Aorta (tissue), 5 donors: ENCODE measurements at places on chromosomes 16 and 17. TPM values are rescaled to one million over a fixed set of nuclear protein-coding genes. Genes with fewer than 3 reads are reported as not detected.

The ST6GALNAC2 gene
- 2.5 TPM for total RNA-seq

- no peak for DNase-seq
Observed at GRCh38 chr17:19418251-19418992, 7.4 kb downstream of the RNF112 start.

GRCh38 chr16:82360024-82360783 is 190.2 kb upstream of the MPHOSPH6 start:
- DNase-seq = no peak

- DNase-seq = no peak
Observed at GRCh38 chr16:27383556-27384243, 18.3 kb upstream of the IL21R start.

- no peak for DNase-seq
Observed at GRCh38 chr16:71407731-71408130, 34.1 kb downstream of the TLE7 start.

DNA sequence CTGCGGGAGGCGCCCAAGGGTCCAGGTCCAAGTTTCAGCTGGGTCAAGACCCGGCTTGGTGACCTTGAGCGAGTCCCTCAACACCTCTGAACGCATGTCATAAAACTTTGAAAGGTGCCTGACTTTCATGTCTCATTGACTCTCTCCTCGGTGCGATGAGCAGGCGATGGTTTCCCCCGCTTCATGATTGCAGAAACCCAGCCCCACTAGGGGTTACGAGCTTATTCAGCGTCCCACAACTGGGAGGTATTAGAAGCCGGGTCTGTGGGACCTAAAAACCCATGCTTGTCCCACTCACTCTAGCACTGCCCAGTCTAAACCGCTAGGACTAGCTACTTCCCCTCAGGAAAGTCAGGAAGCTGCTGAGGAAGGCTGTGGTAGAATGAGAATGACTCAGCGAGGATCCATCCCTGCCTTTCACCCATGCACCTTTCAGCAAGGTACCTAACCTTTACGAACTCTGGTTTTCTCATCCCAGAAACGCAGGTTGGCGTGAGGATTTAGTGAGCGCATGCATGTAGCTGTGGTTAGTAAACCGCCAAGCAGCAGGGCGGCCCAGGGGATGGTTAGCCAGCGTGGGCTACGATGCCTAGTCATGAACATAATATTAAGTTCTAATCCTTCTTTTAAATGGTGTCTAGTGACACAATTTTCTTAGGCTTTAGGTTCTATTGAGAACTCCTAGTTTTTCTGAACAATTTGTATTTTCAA is 26.2 kb upstream of the RFFL start:
- peak; percentile 51 for DNase-seq

- DNase-seq = no peak
Observed at GRCh38 chr17:37391146-37391545, 15.4 kb downstream of the C17orf78 start.

DNA sequence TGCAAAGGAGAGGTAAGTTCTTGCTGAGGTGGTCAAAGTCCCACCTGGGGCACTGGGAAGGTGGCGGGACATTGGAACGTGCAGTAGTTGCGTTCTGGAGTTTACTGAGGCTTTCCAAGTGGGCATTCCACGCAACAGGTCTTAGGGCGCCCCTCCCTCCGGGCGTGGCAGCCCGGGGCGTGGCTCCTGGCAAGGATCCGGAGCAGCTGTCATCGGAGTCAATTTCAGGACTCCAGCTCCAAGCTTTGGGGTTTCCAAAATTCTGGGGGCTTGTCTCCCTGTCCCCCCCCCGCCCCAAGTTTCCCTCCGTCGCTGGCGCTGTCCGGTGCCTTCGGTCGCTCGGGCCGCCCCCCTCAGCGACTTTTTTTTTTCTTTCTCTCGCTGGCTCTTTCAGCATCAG is 43.1 kb upstream of the AMZ2 start:
- no peak for DNase-seq

- no peak for DNase-seq
Observed at GRCh38 chr17:8898126-8898525, 30.7 kb upstream of the PIK3R6 start.

GRCh38 chr16:4193920-4194319 is 48.0 kb downstream of the SRL start:
- DNase-seq = no peak

- peak; percentile 85 for DNase-seq
Observed at GRCh38 chr16:31382485-31383161, 10.5 kb upstream of the ITGAD start.

DNA sequence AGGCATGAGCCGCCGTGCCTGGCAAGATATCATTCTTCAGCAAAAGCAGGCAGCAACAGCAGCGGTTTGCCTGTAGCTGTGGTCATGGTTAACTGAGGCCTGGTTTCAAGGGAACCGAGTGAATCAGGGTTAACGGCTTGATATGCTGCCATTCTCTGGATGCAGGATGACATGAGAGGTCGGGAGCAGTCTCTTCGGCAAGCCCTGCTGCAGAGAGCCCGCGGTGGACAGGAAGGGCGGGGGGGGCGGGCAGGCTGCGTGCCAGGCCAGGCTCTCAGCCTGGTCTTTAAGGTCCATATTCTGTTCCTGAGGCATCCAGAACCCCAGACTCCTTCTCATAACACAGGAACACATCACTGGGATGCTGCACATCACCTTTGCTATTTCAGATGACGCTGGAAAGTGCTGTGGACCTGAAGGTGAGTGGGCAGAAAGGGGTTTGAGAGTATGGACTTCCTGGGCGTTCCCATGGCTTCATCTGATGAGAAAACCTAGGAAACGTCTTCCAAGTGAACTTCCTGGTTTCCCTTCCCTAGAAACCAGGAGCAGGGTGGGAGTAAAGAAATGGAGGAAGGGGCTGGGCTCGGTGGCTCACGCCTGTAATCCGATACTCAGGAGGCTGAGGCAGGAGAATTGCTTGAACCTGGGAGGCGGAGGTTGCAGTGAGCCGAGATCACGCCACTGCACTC is 165.6 kb upstream of the RPH3AL start:
- no peak for DNase-seq

DNA sequence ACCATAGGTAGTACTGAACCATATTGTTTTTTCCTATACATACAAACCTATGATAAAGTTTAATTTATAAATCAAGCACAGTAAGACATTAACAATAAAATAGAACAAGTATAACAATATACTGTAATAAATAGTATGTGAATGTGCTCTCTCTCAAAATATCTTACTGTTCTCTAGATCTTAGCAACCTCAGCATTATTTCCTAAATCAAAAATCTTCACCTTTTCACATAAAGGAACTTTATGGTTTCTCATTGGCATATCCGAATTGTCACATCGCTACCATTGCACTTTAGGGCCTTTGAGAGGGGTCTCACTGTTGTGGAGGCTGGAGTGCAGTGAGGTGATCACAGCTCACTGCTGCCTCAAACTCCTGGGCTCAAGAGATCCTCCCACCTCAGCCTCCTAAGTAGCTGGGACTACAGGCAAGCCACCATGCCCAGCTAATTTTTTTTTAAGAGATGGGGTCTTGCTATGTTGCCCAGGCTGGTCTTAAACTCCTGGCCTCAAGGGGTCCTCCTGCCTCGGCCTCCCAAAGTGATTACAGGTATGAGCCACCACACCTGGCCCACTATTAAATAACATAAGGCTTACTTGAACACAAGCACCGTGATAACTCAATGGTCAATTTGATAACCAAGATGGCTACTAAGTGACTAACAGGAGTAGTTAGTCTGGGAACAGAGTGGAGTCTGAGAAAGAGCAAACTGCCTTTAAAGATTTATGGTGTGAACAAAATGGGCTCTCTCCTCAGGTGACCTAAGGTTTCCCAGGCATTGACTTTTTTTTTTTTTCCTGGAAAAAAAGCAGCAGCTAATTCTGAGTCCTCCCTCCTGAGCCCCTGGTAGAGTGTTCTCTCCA is 2.9 kb upstream of the TMEM97 start:
- no peak for DNase-seq

GRCh38 chr16:55059146-55059545 is 128.5 kb downstream of the IRX5 start:
- no peak for DNase-seq
